ENCODE measurements at places on chromosomes 16 and 17.

DNA sequence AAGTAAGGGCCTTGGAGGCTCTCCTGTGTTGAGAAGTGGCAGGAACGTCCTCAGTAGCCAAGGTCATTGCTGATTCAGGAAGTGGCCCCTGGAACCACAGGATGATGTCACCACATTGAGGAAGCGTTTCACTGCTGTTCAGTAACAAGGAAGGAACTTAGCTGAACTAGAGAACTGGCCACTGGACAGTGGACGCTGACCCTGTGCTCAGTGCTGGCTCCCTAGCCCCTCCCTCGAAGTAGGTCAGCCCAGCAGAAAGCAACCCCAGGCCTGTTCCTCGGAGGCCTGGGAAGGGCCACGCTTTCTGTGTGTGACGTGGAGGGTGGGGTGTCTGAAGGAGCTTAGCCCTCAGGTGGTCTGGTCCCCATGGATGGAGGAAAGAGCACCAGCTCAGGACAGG, 58.3 kb downstream of the B9D1 start:
- no peak for DNase-seq

DNA sequence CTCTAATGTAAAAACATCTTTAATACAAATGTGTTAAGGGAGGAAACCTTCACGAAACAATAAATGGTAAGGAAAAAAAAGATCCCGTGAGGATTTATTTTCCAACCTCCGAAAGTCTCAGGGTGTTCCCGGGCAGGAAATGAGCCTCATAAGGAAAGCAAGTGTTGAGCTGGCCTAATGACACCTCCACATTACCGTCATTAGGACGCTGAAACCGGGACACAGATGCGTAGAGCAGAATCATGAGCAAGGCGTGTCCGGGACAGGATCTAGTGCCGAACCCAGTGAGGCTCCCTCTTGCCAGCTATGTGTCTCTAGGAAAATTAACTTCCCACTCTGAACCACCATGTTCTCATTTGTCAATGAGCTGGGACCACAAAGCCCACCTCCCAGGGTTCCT, 22.7 kb upstream of the CYTH1 start:
- DNase-seq: no peak

DNA sequence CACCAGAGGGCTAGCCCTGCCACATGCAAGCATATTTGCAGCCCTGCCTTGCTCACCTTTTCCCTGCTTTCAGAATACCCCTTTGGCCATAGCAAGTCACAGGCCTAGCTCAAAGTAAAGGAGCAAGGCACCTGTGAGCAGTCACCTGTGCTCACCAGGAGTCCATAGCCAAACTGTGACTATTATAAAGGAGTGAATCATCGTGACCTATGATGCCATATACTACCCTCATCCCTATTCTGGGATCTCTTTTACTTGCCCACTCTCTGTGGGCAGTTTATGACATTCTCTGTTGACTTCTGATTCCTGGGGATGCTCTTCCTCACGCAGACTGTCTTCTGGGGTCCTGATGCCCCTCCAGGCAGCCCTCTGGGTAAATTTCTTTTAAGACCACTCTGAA, 200.5 kb upstream of the NLRP1 start:
- no peak for DNase-seq

DNA sequence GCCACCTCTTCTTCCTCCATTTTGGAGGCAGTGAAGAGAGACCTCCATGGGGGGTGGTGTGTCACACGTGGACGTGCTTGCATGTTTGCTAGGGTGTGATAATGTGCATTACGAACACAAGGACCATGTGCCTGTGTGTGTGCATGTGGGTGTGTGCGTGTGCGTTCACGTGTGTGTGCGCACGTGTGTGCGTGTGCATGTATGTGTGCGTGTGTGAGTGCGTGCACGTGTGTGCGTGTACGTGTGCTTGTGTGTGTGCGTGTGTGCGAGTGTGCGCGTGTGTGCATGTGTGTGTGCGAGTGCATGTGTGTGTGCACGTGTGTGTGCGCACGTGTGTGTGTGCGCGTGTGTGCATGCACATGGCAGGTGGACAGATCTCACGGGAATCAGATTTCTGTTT, 29.5 kb downstream of the RNF213 start:
- no peak for DNase-seq

DNA sequence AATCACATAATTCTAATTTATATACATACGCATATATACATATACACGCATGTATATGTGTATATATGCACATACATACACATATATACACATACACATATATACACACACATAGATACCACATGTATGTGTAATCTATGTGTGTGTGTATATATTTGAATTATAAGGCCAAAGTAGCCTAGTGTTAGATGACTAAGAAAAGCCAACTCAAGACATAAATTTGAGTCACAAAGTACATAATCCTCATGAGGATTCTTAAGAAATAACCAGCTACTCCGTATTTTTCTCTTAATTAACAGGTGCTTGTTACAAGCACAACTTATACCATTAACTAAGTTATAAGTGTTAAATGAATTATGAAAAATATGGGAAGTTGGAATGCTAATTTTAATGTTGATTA, 84.9 kb downstream of the CACNG1 start:
- DNase-seq: no peak

GRCh38 chr16:68275611-68276191, 11.4 kb downstream of the SLC7A6 start:
- no peak for DNase-seq

DNA sequence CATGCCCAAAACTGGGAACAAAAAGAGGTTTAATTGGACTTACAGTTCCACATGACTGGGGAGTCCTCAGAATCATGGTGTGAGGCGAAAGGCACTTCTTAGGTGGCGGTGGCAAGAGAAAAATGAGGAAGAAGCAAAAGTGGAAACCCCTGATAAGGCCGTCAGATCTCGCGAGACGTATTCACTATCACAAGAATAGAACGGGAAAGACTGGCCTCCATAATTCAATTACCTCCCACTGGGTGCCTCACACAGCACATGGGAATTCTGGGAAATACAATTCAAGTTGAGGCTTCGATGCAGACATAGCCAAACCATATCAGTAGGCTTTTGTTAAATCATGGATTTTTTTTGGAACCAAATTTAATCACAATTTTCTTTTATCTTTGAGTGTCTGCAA, 24.4 kb downstream of the RBL2 start:
- no peak for DNase-seq

DNA sequence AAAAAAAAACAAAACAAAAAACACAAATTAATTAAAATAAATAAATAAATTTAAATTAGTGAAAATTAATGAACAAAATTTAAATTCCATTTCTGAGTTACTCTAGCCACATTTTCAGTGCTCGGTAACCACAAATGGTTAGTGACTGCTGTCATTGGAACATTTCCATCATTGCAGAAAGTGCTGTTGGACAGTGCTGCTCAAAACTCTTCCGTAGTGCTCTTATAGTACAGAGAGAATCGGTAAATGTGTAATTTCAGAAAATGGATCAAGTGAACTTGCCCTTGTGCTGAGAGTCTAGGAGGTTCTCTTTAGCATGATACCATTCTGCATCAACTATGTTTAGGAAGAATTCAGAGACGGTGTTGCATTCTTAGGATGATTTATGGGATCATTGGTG, 23.7 kb downstream of the ZNRF1 start:
- DNase-seq: no peak

- no peak for DNase-seq
These were observed 41.8 kb upstream of the MYH10 start for GRCh38 chr17:8672326-8672725.

- DNase-seq: no peak
These were observed 3.0 kb downstream of the MT2A start for GRCh38 chr16:56611281-56611833.

- DNase-seq: no peak
These were observed 819 bp downstream of the NLK start for GRCh38 chr17:28043296-28043695.

DNA sequence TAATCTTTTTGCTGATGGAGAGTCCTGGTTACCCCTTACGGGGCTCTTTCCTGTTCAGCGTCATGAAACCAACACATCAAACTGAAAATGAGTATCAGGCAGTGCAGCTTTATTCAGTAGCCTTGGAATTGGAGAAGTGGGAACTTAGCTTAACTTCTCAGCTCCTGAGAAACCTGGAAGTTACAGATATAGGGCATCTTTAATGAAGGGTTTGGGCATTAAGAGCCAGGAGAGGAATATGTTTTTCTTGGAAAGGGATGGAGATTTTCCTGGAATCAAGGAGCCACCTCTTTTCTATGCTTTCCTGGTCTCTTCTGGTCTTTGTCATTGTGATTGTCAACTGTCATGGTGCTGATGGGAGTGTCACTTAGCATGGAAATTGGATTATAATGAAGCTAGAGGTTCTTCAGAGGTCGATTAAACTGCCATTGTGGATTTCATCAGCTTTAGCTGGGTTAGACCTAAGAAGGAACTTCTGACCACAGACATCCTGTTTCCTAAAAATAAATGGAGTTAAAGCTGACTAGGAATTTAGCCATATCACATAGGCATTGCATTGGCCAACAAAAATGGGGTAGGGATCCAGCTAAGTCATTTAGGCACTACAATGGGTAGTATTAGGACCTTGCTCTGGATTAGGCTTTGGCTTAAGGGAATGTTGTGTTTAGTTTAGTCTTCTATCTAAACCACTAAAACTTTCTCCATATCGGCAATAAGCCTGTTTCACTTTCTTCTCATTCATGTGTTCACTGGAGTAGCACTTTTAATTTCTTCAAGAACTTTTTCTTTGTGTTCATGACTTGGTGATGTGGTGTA, 186.4 kb downstream of the BCAS3 start:
- DNase-seq: no peak

- DNase-seq: no peak
These were observed 12.5 kb downstream of the SAMD14 start for GRCh38 chr17:50117202-50118051.

DNA sequence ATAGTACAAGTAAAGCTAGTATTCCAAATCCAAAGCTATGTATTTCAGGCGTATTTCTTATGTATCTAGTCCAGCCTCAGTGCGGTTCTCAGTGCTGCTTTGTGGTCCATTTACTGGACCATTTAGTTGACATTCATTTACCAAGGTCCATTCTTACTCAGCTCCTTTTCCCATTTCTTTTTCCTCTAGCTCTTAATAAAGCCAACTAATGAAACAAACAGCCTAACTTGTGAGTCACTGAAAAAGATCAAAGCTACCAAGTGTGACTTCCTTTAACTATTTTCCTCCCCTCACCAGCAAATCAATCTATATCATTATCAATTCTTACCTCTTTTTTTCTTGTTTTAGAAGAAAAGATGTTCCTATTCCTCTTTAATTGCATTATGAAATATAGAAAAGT, 64.0 kb downstream of the CYB561 start:
- no peak for DNase-seq

GRCh38 chr17:77570565-77570898, 388.0 kb upstream of the TNRC6C start:
- no peak for DNase-seq

DNA sequence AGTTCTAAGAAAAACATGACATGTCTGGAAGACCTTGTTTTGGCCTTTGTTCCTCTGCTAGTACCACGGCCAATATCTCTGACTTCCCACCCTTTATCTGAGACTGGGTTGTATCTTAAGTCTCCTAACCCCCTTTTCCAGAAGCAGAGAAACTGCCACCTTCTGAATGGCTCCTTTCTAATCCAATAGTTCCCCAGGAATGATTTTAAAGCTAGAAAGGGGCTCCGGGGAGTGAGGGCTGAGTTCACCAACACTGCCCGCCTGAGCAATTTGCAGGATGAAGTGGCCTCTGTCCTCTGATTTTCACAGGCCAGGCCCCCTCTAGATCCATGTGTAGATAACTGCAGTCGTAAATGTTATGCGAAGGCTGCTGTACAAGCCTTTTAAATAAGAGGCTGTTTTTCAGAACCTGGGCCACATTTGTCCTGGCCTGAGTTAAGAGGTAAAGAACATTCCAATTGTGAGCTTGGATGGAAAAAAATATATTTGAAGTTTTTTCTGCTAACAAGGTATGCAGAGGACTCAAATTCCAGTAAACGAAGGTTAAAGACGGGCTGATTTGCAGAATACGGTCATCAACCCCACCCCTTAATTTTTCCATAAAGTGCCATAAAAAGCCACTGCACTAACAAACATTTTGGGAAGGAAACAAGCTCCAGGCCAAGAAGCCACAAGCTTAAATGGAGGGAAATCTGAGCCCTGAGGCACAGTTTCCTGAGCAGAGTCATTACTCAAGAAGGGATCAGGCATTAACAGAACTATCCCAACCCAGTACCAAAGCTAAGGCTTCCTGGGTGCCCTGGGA, 117.0 kb upstream of the MAF start:
- DNase-seq: no peak

- no peak for DNase-seq
These were observed 73.0 kb upstream of the DNAH17 start for GRCh38 chr17:78650093-78650715.

DNA sequence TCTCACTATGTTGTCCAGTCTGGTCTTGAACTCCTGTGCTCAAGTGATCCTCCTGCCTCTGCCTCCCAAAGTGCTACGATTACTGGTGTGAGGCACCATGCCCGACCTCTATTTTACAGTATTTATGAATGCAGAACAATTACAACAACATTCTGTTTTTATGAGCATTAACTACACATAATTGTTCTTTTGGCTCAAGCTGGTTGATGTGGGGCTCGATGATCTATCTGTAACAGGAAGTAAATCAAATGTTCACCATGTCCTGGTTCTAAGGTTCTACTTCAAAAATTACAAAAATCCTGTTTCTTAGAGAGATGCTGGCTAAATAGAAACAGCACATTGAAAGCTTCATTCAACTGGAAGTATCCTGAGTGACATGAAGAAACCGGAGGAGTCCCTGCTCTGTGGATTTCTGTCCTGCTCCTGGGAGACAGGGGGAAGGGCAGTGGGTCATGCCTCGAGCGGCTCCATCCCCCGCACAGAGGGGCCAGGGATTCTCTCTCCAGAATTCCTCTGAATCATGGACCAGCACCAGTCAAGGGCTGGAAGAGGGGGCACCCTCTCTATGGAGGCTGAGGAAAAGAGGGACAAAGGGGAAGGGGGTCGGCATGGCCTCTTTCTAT, 31.5 kb downstream of the FA2H start:
- DNase-seq: no peak

- no peak for DNase-seq
These were observed 33.5 kb downstream of the IRX3 start for GRCh38 chr16:54253118-54253517.

DNA sequence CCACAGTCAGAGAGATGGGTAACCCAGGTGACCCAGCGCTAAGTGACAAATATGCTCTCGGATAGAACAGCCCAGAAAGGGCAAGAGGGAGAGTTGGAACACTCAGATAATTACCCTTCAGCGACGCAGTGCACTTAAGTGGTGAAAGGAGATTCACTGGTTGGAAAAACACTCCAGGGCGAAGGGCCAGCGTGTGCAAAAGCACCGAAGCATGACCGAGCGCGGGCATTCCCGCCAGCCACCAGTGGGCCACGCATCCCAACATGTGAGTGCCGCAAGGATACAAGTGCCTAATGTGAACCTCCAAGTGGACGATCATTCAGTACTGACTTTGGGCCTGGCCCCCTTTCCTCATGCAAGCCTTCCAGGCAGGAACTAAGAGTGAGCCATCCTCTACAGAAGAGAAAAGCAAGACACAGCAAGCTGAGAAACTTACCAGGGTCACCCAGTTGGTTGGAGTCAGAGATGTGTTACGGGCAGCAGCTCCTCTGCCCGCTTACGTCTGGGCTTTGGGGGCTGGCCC, 258.4 kb downstream of the C16orf95 start:
- DNase-seq: no peak

- no peak for DNase-seq
These were observed 190.9 kb upstream of the CACNG5 start for GRCh38 chr17:66643815-66644710.

GRCh38 chr17:35183332-35183731, 10.9 kb downstream of the SLC35G3 start:
- DNase-seq: no peak
